ENCODE measurements at places on chromosomes 4 and X.

GRCh38 chrX:13898083-13898482 lies 81.2 kb upstream of the GPM6B start:
- DNase-seq, result peak; percentile 48

GRCh38 chrX:53084863-53085262 lies 2.7 kb downstream of the TSPYL2 start:
- no peak for DNase-seq

GRCh38 chrX:44669626-44670025 lies 127.0 kb upstream of the FUNDC1 start:
- no peak for DNase-seq

- DNase-seq, result peak; percentile 52
These were observed 69.3 kb downstream of the SH3RF1 start for GRCh38 chr4:169201222-169202144.

GRCh38 chr4:119730671-119730950 lies 102.0 kb upstream of the PDE5A start:
- no peak for DNase-seq

Measured in choroid plexus epithelial cell (primary cell).